ENCODE measurements at places on chromosomes 11 and 22.
A peak's percentile ranks its signal among the peaks of the same experiment; 100 is the strongest.

- H3K27me3 ChIP-seq, result no peaks in the 10 kb centered on the region
- no peak overlapping the region for H3K4me3 ChIP-seq
- DNase-seq, result no peak
- H3K27ac ChIP-seq, result no peak overlapping the region
- no peaks in the 10 kb centered on the region for H3K4me1 ChIP-seq
Measured at GRCh38 chr11:107702723-107703122, 9.1 kb downstream of the SLN start.

DNA sequence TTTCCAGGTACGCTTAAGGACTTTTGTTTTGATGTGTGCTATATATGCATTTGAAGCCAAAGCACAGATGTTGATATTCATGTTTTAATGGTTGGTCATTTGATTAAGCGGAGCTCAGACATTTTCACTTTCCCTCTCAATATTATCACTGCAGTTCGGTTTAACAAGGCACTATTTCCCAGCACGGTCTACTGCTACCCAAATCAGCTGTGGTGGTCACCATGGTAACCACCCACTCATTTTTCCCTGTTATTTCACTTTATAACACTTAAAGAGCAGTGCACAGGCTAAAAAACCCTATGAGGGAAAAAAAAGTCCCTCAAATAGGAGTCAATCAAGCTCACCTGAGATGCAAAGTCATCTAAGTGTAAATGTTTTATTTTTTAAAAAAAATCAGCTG, 439.6 kb upstream of the CCDC90B start:
- no peak for DNase-seq
- no peak overlapping the region for H3K4me3 ChIP-seq
- H3K27me3 ChIP-seq, result peaks cover 23% of the 10 kb centered on the region
- H3K36me3 ChIP-seq, result no peaks in the 10 kb centered on the region
- no peak overlapping the region for H3K27ac ChIP-seq

DNA sequence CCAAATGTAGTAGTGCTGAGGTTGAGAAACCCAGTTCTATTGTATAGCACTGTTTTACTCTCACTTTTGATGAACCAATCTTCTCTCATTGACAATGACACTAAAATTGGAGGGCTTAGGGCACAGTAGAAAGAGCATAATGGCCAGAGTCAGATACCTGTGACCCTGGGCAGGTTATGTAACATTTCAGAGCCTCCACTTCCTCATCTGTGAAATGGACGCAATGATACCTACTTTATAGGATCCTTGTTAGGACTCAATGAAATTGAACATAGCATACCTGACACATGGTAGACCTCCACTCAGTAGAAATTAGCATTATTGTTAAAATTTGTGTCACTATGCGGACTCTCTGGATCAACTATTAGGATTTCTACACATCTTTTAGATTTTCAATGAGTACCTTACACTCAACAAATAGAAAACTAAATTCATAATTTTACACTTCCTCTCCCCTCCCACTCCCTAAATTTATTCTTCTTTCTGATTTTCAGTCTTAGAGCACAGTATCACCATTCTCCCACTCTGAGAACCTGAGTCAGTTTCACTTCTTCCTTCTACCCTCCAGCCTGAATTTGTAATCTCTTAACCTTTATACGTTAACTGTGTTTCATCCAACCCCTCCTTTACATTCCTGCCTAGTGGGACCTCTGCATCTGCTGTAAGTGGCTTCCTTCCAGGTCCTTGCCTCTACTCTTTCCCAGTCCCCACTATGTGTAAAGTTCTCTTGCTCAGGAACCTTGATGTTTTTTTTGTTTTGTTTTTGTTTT, 78.3 kb downstream of the MICAL2 start:
- DNase-seq, result no peak
- H3K4me1 ChIP-seq, result peaks cover 32% of the 10 kb centered on the region
- no peaks in the 10 kb centered on the region for H3K27me3 ChIP-seq
- peak overlapping the region; percentile 26 for H3K27ac ChIP-seq

GRCh38 chr11:22869325-22869724, 9.1 kb upstream of the CCDC179 start:
- H3K27ac ChIP-seq, result no peak overlapping the region
- no peak for DNase-seq
- H3K27me3 ChIP-seq, result no peaks in the 10 kb centered on the region
- no peaks in the 10 kb centered on the region for H3K36me3 ChIP-seq
- H3K4me3 ChIP-seq, result no peak overlapping the region

Measured in Panc1 (cell line).